ENCODE measurements at places on chromosomes 3 and 15.

- DNase-seq = peak; percentile 87
Observed at GRCh38 chr15:75347222-75348033, 589 bp downstream of the NEIL1 start.

DNA sequence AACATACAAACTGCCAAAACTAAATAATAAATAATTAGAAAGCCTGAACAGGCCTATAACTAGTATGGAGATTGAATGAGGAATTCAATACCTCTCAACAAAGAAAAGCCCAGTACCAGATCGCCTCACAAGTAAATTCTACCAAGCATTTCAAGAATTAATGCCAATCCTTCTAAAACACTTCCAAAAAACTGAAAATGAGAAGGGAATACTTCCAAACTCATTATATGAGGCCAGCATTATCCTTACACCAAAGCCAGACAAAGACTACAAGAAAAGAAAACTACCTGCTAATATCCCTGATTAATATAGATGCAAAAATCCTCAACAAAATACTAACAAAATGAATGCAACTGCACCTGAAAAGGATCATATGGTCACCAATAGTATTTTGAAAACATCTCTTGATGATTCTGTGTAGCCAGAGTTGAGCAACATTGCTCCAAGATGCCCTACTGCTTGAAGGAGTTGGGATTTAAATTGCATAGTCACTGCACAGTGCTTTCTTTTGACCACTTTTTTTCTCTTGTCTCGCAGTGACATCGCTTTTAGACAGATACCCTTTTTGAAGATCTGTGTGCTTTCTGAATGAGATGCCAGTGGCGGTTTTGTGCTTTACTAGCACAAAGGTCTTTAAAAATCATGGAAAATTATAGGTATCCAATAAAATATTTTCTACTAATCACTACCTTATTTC, 487.2 kb upstream of the RASGRP1 start:
- DNase-seq = no peak

DNA sequence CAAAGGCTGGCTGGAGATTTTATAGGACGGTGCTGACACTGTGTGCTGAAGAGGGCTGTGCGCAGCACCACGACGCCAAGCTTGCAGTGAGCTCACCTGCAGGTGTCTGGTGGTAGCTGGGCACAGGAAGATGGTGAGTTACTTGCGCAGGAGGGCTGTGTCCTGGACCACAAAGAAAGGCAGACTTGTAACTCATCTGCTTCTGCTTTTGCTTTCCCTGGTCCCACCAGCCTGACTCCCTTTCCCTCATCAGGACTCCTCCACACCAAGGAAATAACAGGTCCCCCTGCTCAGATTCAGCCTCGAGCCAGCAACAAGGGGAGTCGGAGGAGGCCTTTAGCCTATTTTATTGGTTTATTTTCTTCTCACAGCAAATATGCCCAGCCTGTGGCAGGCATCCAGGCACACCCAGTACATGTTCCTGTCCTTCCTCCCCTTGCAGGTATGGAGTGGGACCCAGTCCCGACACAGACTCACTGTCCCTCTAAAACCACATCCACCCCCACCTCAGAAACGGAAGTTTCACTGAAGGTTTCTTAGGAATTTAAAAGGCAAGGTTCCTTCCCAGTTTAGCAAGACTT, 35.6 kb upstream of the FLNB start:
- DNase-seq = no peak

GRCh38 chr15:68781766-68782588, 38.7 kb downstream of the ANP32A start:
- no peak for DNase-seq

- DNase-seq = no peak
Observed at GRCh38 chr3:148815316-148816110, 12.1 kb upstream of the CPB1 start.

- DNase-seq = no peak
Observed at GRCh38 chr3:139758654-139759291, 81.0 kb upstream of the NMNAT3 start.

DNA sequence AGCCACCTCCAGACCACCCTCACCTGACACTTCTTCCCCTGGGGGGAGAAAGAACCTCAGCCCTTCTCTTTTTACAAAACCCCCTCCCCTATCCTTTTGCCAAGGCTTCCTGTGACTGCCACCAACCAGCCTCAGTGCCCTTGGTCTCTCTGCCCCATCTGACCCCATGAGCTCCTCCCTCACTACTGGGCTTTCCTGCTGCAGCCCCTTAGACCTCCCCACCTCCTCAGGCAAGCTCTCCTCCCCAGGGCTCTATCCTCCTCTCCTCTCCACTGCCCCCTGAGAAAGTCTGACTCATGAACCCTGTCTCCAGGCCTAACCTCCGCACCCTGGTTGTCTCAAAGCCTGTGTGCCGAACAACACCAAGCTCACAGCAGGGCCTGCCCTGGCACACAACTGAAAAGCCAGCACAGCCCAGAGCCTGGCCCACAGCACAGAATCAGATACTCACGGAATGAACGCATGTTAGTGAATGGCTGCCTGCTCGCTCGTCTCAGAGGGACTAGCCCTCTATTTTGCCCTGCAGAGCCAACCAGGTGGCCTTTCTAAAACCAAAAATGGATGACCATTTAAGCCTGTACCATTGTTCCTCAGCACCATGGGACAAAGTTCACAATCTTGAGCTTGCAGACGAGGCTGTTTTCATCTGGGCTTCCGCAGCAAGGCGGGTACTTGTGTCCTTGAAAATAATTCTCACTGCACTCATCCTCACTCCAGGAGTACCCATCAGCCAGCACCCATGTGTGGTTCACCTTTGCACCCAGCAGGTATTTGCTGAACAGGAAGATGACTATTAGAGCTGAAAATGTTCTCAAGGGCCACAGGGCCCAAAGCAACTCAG, 1.7 kb downstream of the CHDH start:
- no peak for DNase-seq

DNA sequence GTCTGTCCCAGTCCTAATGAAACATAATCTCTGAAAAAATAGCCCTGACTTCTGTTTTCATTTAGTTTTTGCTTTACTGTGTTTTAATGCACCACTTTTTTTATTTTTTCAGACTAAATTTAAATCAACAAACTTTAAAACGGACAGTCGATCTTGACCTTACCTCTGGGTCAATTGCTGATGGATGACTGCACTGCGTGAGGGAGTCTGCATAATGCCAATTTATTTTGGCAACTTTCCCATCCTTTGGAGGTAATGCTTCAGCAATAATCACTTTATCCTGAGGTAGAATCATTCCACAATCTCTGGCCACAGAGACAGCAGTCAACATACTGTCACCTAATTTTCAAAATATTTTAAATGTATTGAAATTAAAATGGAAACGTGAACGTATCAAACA, 32.5 kb upstream of the GP5 start:
- no peak for DNase-seq

DNA sequence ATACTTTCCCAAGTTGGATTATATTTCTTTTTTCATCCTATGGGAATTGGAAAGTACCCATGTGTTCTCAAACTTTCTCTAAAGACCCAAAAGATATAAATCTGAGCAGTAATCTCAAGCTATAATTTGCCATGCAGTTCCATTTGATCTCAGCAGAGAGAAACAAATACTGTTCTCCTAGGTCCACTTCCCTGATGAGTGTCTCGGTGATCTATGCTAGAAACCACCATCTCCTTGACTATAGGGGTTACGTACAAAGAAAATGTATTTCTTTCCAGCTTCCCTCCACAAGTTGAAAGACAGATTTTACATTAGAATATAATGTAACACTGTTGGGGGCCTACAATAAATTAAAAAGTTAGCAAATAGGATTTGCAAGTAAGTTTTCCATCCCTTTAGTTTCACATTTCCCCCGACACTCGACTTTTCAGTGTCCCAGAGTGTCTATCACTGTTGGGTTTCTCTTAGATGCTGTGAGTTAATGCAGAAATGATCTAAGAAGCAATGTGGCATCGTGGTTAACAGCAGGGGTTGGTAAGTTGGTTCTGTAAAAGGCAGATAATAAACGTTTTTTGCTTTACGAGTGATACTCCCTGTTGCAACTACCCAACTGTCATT, 465.1 kb upstream of the CFAP20DC start:
- no peak for DNase-seq

DNA sequence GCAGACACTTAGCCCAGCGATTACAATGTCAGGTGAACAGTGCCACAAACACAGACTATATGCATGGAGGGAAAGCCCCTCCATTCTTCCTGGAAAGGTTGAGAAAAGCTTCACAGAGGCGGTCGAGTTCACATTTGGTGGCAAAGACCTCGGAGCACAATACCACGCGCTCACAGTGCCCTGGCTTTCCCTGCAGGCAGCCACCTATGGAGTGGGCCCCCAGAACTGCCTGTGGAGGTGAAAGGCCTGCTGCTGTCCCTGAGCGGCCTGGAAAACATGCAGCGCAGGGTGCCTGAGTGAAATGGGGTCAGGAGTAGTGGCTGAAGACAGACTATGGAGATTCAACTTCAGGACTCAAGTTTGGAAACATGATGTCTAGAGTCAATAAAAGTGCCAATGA, 26.9 kb downstream of the PDIA5 start:
- DNase-seq = no peak

DNA sequence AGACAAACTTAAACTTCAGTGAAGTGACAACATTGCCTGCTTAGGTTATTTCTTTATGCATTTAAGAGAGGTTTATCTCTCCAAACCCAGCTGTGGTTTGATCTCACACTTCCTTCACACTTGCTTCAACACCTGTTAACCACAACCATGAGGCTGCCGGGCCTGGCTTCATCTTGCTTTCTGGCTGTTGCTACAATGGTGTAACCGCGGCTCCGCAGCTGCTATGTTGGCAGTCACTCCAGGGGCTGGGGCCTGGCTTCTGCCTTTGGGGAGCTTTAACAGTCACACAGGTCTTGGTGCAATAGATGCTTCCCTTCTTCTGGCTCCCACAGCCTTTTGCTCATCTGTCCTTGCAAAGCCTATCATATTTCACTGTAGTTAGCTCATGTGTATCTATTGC, 72.9 kb upstream of the MNS1 start:
- DNase-seq = peak; percentile 57

- no peak for DNase-seq
Observed at GRCh38 chr15:100248236-100248635, 93.5 kb downstream of the ADAMTS17 start.

- DNase-seq = no peak
Observed at GRCh38 chr3:46559091-46559704, 6.9 kb downstream of the LRRC2 start.

Measured in upper lobe of right lung (tissue), 1 donor.